Endothelial cell of umbilical vein (primary cell): ENCODE measurements at places on chromosomes 7 and 10. TPM values are rescaled to one million over a fixed set of nuclear protein-coding genes. Genes with fewer than 3 reads are reported as not detected.

CYP26A1 gene
- 2.1 and 4.4 TPM in 2 replicates for total RNA-seq

SUN3 gene
- total RNA-seq: not detected in 2 replicates

MTG1 gene
- 60.2 and 66.5 TPM in 2 replicates for total RNA-seq

GDF10 gene
- total RNA-seq: not detected in 2 replicates

SLC16A12 gene
- not detected in 2 replicates for total RNA-seq

KLLN gene
- 0.21 and 0.31 TPM in 2 replicates for total RNA-seq

OR6V1 gene
- not detected in 2 replicates for total RNA-seq

EPHA1 gene
- total RNA-seq: not detected in 2 replicates

GOT1 gene
- total RNA-seq: 36.3 and 40.7 TPM in 2 replicates

CALN1 gene
- not detected in 2 replicates for total RNA-seq

EPHB6 gene
- 2.9 TPM in 2 replicates for total RNA-seq
